Subcutaneous preadipocyte (primary cell): ENCODE measurements at places on chromosomes 12 and 14. TPM values are rescaled to one million over a fixed set of nuclear protein-coding genes. Genes with fewer than 3 reads are reported as not detected.

Gene LHX5
- not detected in 2 replicates for total RNA-seq

Gene TMCC3
- total RNA-seq: 2.2 and 7.8 TPM in 2 replicates

Gene STAT2
- total RNA-seq: 139 and 173 TPM in 2 replicates

Gene HOXC6
- total RNA-seq: 2.9 and 3.7 TPM in 2 replicates
